ENCODE measurements at places on chromosomes 3 and 15.
A peak's percentile ranks its signal among the peaks of the same experiment; 100 is the strongest.

GRCh38 chr3:172836390-172836997 is 86.0 kb downstream of the ECT2 start:
- peak; percentile 5 for DNase-seq

GRCh38 chr3:108099679-108100428 is 9.0 kb upstream of the CD47 start:
- no peak for DNase-seq

- no peak for DNase-seq
These were observed 49.8 kb downstream of the USP50 start for GRCh38 chr15:50496692-50497091.

- no peak for DNase-seq
These were observed 65.1 kb upstream of the TBL1XR1 start for GRCh38 chr3:177262396-177262795.

GRCh38 chr3:159928666-159929065 is 60.0 kb upstream of the IL12A start:
- DNase-seq: no peak

DNA sequence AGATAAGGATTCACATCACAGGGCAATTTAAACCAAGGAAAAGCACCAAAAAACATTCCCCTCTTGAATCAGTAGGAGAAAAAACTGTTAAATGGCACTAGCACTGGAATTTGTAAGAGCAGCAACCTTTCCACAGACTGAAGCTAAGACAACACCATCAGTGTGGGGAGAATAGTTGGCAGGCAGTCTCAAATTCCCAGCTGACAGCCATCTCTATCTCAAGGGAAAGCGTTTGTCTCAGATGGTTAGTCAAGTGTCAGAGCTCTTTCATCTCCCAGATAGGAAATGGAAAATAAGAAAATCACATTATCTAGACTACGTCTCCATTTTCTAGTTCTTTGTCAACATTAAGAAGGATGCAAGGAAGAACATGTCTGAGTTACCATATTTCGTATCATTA is 228.7 kb downstream of the WDR72 start:
- DNase-seq: no peak

GRCh38 chr3:141875893-141876380 is 506 bp upstream of the ATP1B3 start:
- DNase-seq: peak; percentile 73
